ENCODE measurements at places on chromosomes 4 and X.
A peak's percentile ranks its signal among the peaks of the same experiment; 100 is the strongest.

GRCh38 chrX:139826065-139827044, 106.5 kb downstream of the ATP11C start:
- DNase-seq: no peak

DNA sequence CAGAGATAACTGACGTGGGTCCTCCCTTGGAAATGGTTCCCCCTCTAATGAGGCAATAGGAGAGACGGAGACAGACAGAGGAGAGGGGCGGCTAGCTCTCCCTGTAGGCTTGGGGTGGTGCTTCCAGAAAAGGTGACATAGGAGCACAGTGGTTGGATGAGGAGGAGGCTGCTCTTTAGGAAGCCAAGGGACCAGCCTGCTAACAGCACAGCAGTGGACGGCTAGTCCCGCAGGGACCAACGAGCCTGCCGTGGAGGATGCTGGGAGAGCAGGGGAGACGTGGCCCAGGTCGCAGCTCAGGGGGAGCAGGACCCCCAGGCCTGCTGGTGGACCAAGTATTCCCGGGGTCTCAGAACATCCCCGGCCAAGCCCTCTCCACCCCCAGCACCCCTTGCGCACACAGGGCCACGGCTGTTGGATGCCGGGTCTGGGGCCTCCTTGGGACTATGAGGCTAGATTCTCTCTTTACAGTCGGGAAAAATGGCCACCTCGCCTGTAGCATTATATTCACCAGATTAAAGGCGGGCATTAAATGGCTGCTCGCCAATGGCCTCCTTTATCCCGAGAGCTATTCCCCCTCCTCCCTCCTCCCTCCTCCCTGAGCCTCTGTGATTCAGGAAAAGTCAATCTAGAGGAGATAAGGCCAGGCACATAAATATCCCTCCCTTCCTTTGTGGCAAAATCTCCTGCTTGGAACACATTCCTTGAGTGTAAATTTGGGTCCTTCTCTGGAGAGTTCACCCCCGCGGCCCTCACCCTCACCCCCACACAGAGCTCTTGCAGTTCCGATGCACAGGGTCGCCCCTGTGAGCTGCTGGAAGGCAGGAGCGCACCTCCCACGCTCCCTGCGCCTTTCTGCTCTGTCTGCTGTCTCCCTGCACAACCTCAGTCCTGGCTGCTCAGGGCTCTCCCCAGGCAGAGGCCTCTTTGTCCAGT, 30.5 kb upstream of the NSG1 start:
- DNase-seq: no peak

DNA sequence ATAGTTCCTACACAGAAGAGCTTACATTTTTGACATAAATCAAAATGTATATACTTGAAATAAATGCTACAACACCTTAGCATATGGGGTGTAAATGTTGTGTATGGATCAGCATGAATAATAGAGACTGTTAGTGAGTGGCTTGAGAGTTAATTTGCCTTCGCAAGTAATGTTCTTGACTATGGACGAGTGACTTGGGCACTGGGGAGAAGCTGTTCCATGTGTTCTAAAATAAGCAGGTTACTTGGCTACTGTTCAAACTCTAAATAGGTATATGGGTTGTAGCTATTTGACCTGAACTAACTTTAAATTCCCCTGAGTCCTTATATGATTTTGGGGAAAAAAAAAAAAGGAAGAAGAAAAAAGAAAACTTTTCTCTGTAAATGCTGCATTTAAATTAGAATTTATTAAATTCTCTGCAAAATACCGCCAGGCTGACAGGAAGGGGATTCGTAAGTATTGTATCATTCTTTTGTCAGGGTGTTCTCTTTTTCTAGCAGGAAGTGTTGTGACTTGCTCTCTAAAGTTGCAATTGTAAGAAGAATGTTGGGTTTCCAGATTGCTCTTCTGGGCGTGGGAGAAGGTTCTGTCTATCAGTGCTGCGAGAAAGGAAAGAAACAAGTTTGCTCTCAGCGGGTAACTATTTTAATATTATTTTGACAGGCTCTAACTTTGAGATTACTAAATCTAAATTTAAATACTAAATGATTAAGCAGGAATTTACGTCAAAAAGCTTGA, 32.2 kb downstream of the PLS3 start:
- no peak for DNase-seq

DNA sequence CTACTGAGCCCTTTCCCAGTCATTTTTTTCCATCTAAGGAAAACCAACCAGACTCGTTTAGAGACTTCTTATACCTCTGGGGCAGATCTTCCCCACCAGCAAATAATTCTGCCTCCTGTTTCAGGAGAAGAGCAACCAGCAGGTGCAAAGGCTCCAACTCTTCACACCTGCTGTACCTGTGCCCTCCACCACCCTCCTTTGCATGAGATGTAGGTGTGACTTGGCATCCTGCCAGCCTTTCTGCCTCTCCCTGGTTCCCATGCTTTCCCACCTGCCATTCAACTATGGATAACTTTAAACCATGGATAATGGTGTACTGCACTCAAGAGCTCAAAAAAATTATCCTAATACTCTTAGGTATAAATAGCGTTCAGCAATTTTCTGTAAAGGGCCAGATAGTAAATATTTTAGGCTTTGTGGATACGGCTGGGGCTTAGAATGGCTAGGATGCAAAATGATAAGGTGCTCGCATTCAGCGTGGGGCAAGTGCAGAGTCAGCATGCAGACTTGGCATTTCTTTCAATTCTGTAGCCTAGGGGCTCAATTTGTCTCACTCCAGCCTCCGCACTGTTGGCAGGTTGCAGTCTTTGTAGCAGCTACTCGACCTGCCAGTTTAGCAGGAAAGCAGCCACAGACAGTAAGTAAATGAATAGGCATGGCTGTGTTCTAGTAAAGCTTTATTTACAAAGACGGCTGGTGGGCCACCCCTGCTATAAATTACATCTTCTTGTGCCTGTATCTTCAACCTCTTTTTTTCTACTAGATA, 79.8 kb downstream of the HCCS start:
- peak; percentile 83 for DNase-seq

- no peak for DNase-seq
Measured at GRCh38 chrX:130497531-130497930, 95.7 kb downstream of the RBMX2 start.

- DNase-seq: peak; percentile 20
Measured at GRCh38 chrX:37685381-37686359, at the start of gene XK. Gene XK (plus strand): TSS chrX:37685791. CDS start chrX:37685962, 171 bp downstream.

DNA sequence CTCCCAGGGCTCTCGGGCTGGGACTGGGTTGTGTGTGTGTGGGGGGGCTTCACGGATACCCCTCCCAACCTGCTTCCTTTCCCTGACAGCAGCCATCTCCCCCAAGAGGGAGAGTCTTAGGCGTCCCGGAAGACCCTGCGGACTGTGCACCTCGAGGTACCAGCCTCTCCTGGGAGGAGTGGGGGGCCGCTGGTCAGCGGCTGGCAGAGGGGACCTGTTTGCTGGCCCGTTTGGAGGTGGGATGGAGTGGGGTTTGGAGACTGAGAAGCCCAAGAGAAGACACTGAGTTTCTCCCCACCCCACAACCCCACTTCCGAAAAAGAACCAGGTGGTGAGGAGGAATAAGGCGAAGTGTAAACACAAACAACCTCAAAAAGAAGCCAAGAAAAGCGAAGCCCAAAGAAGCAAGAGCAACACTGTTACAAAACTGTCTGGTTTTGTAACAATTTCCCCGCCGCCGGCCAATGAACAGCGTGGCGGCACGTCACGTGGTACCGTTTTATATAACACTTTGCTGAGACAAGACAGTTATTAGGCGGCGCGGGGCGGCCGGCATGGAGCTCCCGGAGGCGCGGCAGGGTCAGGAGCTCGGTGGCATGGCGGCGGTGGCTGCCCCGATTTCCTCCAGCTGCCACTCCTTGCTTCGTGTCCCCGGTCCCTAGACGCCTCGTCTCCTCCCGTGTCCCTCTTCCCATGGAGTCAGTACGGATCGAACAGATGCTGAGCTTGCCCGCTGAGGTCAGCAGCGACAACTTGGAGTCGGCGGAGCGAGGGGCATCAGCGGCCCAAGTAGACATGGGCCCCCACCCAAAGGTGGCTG, at the start of gene LONRF3:
Gene LONRF3 (plus strand): TSS at position 531 of the 820 bp plus-strand sequence. CDS start 163 bp downstream, at position 694.
- DNase-seq: peak; percentile 26

GRCh38 chr4:70637239-70637913, 8.8 kb downstream of the ENAM start:
- DNase-seq: no peak

- no peak for DNase-seq
Measured at GRCh38 chr4:176780995-176781738, 11.6 kb downstream of the VEGFC start.

DNA sequence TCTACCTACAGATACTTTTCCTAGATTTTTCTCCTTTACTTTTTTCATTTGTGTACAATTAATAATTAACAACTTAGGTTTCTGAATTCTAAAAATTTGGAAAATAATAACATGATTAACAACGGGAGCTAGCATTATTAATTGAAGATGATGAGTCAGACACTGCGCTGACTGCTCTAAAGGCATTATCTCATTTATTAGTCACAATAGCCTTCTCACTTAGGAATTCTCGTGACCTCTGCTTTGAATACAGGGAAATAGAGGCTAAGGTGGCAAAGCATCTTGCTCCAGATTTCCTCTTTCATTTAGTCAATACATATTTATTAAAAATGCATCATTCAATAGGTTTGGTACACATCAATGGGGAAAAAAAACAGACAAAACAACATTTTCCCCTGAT, 441.3 kb downstream of the PCDH18 start:
- DNase-seq: no peak

DNA sequence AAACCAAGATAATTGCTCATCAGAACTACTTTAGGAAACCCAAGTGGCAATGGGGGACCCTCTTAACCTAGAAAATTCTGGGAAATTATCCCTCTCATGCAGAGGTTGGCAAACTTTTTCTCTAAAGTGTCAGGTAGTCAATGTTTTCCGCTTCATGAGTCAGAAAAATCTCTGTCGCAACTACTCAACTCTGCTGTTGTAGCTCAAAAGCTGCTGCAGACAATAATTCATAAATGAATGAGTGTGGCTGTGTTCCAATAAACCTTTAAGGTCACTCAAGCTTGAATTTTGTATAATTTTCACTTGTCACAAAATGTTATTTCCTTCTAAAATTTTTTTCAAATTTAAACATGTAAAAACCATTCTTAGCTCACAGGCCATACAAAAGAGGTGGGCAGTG, 193.4 kb upstream of the MID1 start:
- DNase-seq: no peak

DNA sequence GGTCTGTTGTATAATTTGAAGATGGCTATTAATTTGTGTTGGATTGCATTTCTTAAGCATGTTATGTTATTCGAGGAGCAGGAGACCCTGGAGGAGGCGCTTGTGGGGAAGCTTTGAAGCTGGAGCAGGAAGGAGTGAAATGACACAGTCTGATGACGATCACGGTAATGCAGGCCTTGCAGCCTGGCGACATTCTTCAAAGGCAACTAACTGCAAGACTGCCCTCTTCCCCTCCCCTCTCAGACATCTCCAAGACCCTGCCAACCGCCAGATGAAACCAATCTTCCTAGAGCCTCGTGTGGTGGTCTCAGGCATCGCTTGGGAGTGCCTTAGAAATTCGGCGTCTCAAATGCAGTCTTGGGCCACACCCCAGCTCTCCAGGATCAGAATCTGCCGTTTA, 16.1 kb downstream of the CLCN4 start:
- DNase-seq: no peak

- DNase-seq: no peak
Measured at GRCh38 chrX:103919270-103919637, 43.2 kb upstream of the TMSB15B start.

GRCh38 chr4:8188085-8188484, 11.0 kb upstream of the SH3TC1 start:
- DNase-seq: no peak

GRCh38 chr4:155033604-155034003, 174.8 kb upstream of the NPY2R start:
- no peak for DNase-seq

- no peak for DNase-seq
Measured at GRCh38 chrX:136712650-136713310, 64.8 kb downstream of the CD40LG start.

- DNase-seq: peak; percentile 4
Measured at GRCh38 chr4:184099535-184099966, 118.1 kb downstream of the ENPP6 start.

DNA sequence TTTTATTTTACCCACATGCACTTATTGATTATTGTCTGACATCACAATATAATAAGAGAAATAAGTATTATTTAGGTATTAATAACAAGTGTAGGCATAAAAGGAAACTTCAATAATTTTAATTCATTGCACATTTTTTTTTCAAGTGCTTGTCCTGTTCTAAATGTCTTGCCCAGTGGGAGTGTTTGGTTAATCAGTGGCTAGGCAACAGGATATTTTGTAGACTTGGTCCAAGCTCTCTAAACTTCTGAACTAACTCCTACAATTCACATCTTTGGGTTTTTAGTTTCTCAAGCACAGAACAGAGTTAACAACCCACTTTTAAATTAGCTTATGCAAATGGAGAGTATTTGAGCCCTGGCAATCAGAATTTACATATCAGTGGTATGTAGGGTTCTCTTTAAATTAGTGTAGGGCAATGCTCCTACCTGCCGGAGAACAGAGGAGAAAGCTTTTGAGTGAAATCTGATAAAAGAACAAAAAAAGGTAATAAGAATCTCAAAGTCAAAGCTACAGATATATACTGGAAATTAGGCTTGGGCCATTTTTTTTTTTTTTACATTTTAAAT, 353.5 kb downstream of the ADGRL3 start:
- DNase-seq: no peak

DNA sequence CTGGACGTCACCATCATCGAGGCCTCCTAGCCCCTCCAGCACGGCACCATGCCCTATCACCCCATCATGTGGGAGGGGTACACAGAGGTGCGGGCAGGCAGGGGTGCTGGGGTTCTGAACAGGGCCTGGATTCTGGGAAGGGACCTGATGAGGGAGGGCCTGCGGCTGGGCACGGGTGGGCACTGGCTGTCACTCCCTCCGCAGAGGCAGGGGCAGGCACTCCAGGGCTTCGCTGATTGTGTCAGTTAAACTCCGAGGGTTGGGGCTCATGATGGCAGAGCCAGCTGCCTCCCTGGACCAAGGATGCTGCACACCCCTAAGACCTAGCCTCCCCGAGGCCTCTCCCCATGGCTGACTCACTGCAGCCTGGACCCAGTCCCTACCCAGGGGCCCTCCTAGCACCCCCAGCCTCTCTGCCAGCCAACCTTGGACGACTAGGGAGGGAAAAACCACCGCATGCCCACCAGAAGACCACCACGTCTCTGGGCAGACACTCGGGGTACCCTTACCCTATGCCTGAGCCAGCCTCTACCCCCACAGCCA, 45.9 kb downstream of the ZFYVE28 start:
- no peak for DNase-seq

GRCh38 chrX:135194684-135195083, 23.5 kb upstream of the CT55 start:
- DNase-seq: no peak

DNA sequence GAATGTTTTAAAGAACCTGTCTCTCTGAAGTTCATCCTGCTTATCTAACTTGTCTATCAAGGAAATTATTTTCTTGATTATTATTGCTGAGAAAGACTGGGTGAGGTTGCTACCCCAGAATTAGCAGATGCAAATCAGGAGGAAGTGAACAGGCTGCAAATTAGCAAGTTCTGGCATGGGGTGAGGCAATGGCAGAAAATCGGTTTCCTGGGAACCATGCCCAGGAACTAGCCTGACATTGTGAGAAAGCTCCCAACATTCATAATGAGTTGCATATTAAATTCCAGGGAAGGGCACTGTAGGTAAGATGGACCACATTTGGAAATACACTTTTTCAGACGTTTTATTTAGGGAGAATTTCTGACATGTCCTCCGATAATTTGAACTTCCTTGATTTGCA, 11.6 kb downstream of the ARSF start:
- DNase-seq: no peak

GRCh38 chr4:36414248-36414647, 132.8 kb downstream of the DTHD1 start:
- DNase-seq: no peak

GRCh38 chr4:128006592-128006991, 41.4 kb downstream of the ABHD18 start:
- DNase-seq: no peak
